Left forelimb (tissue), 1 donor: ENCODE measurements at places on chromosomes 1 and 21.
A peak's percentile ranks its signal among the peaks of the same experiment; 100 is the strongest.

DNA sequence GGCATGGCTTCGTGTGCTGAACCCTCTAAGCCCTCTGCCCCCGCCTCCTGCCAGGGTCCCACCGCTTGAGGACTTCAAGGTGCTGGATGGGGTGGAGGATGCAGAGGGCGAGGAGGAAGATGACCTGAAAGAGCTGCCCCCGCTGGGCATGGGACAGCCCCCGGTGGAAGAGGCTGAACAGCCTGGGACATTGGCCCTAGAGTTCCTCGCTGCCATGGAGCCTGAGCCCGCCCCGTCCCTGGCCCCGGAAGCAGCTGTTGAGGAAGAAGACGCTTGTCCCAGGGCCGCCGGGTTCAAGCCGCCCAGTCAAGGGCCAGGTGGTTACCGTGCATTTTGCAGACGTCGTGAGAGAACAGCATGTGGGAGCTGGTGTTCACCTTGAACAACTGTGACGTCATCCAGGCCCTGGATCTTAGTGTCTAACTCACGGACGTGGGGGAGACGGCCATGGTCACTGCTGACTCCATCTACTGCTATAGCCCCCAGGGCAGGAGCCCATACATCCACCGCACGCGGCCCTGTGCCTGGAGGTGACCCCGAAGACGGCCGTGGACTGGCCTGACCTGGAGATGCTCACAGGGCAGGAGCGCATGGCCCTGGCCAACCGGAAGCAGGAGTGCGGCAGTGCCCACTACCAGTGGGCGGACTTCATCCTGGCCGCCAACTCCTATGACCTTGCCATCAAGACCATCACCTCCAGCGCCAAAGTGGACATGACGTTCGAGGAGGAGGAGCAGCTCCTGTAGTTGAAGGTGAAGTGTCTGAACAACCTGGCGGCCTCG, 90.1 kb downstream of the PPP1R12B start:
- no peak for DNase-seq

GRCh38 chr1:54853096-54853792, 33.8 kb downstream of the DHCR24 start:
- DNase-seq, result no peak

GRCh38 chr1:65067491-65068201, 80.4 kb upstream of the AK4 start:
- peak; percentile 84 for DNase-seq

GRCh38 chr1:236301958-236302335, 20.2 kb upstream of the ERO1B start:
- no peak for DNase-seq

DNA sequence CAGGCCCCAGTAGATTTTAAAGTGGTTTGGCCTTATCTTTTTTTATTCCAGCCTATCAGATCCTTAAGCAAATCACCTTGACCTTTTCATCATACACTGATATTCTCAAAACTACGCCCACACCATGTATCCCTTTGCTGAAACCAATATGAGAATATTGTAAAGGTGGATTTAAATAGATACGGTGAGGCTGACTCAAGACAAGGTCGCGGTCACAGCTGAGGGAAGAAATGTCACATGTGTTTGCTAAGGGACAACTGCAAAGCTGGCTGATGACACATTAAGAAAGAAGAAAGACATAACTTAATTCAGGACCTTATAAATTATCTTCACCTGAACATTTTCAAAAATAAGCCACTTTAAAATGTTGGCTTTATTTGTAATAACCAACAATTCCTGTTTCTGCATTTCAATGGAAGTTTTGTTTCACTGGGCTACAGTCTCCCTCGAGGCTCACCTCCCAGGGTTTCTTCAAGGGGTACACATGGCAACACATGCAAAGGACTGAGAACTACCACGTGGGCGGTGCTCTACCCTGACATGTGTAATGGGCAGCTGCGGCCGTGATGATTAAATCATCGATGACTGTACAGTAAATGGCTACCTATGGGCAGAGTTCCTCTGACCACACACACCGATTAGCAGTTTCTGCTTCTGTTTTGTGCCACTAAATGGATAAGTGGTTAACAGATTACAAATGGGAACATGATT, 189.5 kb downstream of the SIPA1L2 start:
- no peak for DNase-seq

GRCh38 chr1:1283821-1284220, 3.6 kb downstream of the SCNN1D start:
- no peak for DNase-seq

GRCh38 chr21:21341041-21341440, 342.8 kb downstream of the NCAM2 start:
- no peak for DNase-seq

DNA sequence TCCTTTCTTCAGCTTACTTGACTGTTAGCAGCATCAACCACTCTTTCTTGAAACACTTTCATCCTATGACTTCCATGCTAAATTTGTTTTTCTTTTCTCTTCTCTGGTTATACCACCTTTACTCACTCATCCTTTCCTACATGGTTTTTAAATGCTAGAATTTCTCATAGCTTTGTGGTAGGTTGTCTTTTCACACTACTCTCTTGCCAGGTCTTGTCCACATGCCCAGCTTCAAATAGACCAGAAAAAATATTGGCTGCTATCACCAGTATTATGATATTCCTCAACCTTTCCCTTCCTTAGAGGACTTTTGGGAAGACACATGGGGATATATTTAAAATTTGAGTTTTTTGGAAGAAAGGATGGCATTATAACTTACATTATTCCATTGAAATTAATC, 48.8 kb downstream of the PPP1R12B start:
- DNase-seq, result no peak
